ENCODE measurements at places on chromosomes 4 and X.

DNA sequence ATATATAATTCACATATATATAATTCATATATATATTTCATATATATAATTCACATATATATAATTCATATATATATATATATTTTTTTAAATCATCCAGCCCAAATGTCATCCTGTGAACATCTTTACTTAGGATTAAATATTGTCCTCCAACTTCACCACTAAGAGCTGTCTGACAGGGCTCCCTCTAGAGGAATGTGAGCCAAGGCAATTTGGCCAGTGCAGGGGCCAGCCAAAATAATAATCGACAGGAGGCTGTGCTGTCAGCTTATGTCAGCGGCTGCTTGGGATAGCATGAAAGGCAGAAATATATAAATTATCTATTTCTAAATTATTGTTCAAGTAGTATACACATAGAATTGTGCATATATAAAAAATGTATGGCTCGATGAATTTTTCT lies 29.5 kb downstream of the EGFL6 start:
- DNase-seq, result no peak

- DNase-seq, result no peak
Observed at GRCh38 chrX:56803850-56804681, 75.0 kb downstream of the NBDY start.

- DNase-seq, result no peak
Observed at GRCh38 chr4:123699880-123700771, 303.5 kb downstream of the SPRY1 start.

- DNase-seq, result no peak
Observed at GRCh38 chr4:152467101-152467500, 68.8 kb downstream of the FBXW7 start.

All from stimulated activated CD8-positive, alpha-beta memory T cell treated with anti-CD3 and anti-CD28 coated beads, Interleukin-12 subunit alpha, Interleukin-12 subunit beta, amount 100 ng/mL, for 4 hours (primary cell).